Left lung (tissue), 14 donors: ENCODE measurements at places on chromosomes 12 and 14. TPM values are rescaled to one million over a fixed set of nuclear protein-coding genes. Genes with fewer than 3 reads are reported as not detected.

GRCh38 chr12:114185036-114185435 is 218.9 kb upstream of the RBM19 start:
- DNase-seq = no peak

GRCh38 chr14:31235462-31235861 is 27.9 kb upstream of the HECTD1 start:
- no peak for DNase-seq

DNA sequence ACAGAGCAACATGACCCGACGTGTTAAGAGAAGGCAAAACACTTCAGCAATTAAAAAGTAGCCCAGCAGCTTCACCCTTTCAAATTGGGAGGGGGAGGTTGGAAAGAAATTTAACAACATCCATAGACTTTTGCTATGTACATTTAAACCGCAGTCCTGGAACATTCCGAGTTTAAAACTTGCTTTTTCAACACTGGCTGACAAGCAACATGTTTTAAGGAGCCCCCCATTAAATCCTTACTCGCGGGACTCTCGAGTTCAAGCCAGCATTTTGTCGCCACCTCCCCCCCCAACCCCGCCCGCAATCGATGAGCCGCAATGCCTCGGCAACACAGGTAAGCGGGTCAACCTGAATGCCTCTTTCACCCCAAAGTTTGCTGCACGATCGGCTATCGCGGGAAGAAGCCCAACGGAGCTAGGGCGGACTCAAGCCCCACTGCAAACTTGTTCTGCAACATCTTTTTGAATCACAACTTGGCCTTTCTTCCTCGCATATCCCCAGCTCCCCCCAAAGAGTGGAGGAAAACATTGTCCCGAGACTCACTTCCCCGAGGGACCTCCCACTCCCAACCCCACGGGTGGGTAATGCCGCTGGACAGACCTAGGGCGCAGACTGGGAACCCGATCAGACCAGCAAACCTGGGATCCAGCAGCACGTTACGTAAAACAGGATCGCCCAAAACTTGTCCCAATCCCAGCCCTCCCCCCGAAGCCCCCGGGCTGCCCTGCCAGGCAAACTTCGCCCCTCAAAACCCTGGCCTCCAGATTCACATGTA is 777 bp downstream of the ZFP36L1 start:
- DNase-seq = no peak

DNA sequence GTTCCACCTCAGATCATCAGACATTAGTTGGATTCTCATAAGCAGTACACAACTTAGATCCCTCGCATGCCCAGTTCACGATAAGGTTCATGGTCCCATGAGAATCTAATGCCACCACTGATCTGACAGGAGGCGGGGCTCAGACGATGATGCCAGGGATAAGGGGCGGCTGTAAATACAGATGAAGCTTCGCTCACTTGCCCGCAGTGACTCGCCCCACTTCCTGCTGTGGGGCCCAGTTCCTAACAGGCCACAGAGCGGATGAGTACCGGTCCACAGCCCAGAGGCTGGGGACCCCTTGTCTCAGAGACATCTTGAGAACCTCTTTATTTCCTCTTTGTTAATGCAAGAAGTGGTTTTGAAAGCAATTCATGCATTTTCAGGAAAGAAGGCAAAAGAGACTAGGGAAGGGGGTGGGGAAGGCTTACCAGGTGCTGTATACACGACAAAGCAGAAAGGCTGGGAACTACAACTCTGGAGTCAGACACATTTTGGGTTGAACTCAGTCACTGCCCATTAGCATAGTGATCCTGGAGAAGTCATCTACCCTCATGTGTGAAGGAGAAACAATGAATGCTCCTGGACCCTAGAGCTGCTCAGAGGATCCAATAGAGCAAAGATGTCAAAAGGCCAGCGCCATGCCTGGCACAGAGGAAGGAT is 68.7 kb downstream of the EID3 start:
- no peak for DNase-seq

DNA sequence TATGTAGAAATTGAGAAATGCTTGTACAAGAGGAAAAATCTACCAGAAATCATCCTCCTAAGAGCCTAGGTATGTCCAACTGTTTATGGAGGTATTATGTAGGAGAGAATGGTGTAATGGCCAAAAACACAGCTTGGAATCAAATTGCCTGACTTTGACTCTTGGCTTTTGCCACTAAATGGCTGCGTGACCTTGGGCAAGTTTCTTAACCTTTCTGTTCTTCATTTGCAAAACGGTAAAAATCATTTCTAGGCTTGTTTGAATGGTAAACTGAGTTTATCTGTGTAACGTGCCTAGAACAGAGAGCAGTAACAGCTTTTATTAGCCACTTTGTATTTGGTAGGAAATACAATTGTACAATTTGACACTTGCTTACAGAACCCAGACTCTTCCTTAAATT is 4.9 kb upstream of the GRIP1 start:
- no peak for DNase-seq

DNA sequence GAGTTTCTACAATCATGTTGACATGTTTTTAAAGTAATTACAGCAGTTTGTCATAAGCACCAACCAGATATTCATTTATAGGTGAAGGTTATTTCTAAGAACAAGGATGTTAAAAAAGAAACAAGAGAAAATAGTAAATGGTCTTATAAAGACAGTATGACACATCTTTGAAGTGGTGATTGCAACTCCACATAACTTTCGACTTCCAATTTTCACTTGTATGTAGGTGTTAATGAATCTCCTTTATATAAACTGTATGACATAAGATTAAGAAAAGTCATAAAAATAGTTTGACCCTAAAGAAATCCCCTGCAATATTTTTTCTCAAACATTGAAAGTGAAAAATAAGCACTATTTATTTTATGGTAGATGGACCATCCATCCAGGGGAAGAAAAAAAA is 144.8 kb upstream of the PTPRQ start:
- no peak for DNase-seq

GRCh38 chr14:67773844-67774377 is 42.5 kb downstream of the ZFYVE26 start:
- no peak for DNase-seq

DNA sequence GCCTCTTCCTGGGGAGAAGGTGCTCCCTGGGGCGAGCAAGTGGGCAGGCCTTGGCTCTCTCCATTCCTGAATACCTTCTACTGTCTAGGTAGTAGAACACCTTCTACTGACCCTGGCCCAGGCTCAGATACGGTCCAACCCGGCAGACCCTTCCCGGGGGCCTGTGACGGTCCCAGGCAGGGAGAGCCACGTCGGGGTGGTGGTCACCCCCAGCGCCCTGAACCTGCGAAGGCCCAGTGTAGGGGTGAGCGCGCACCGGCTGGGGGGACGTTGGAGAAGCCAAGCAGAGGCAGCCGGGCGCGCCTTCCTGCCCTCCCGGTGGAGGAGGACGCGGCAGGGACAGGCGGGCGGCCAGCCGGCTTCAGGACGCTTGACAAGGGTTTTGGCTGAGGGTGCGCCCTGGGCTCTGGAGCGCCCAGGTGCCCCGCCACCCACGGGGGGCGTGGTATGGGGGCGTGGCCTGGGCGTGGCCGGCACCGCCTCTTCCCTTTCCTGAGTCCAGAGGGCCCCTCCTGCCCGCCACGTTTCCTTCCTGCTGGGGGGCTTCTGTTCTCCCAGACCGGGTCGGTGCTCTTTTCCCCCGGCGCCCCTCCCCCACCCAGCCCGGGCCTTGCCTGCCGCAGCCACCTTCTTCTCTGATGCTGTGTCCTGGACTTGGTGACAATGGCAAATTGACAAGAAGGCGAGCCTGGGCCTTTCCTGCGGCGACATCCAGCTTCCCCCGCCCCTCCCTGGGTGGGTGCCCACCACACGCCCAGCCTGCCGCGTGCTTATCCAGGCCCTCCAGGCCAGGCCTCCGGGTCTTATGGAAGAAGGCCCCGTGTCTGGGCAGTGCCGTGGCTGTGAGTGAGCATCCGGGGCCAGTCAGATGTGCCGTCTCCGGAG is 24.5 kb upstream of the PPP1R13B start:
- peak; percentile 81 for DNase-seq

DNA sequence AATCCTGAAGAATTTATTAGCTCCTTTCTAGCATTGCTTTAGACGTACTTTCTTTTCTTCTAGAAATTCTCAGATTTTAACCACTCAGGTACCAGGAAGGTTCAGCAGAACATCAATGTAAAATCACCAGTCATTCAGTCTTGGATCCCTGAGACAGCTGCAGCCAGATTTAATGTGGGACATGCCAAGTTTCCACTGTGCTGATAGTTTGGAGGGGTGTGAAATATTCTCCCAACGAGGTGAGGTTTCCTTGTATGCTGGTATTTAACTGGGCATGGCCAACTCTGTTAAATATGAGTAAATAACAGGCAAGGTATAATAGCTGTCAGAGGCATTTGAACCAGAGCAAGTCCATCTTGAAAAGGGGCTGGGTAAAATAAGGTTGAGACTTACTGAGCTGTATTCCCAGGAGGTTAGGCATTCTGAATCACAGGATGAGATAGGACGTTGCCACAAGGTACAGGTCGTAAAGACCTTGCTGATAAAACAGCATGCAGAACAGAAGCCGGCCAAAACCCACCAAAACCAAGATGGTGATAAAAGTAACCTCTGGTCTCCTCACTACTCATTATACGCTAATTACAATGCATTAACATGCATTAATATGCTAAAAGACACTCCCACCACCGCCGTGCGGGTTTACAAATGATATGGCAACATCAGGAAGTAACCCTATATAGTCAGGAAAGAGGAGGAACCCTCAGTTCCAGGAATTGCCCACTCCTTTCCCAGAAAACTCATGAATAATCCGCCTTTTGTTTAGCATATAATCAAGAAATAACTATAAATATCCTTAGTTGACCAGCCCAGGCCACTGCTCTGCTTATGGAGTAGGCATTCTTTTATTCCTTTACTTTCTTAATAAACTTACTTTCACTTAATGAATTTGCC is 75.2 kb upstream of the RASSF8 start:
- DNase-seq = no peak

DNA sequence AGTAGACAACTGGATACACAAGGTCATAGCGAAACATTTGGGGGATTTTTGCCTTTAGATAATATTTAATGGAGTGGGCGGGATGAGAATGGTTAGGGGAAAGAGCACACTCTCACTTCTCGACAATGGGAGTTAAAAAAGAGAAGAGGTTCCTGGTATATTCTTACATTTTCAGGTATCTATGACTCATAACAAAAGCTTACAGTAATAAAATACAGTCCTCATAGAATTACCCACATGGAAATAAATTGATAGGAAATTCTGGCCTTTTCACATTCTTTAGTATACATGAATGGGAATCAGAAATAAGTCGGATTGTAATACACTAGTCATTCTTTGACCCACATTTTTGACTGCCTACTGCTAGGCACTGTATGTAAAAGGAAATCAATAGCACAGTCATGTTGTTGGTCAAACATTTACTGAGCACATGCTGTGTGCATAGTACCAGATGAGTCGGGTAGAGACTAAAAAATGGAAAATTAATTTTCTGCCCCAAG is 8.2 kb upstream of the CRADD start:
- DNase-seq = no peak

GRCh38 chr14:51847489-51847796 is 13.0 kb upstream of the GNG2 start:
- no peak for DNase-seq

- DNase-seq = no peak
Observed at GRCh38 chr14:75379246-75379929, 48.4 kb upstream of the JDP2 start.

- DNase-seq = no peak
Observed at GRCh38 chr14:92832137-92832700, 38.1 kb downstream of the GOLGA5 start.

DNA sequence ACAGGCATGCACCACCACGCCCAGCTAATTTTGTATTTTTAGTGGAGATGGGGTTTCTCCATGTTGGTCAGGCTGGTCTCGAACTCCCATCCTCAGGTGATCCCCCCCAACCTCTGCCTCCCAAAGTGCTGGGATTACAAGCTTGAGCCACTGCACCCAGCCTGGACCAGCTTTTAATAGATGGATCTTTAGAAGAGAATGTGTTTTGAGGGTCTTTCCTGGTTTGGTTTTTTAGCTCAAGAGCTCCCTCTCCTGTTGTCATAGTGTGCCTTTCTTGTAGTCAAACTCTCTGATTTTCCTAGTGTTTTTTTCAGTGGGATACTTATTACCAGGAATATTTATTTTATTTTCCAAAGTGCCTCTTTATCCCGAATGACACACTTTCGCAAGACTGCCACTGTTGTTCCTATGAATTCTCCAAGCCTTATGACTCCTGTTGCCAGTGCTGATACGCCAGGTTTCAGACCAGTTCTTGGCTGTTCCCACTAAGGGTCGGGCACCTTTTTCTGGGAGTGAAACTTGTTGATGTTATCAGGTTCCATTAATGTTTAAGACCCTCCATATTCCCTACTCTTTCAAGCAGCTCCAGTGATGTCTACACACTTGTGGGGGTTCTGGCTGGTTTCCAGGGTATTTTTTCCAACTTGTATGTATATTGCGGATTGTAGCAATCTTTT is 31.5 kb upstream of the LIMA1 start:
- DNase-seq = peak; percentile 67

- no peak for DNase-seq
Observed at GRCh38 chr12:128313931-128314330, 47.0 kb downstream of the TMEM132C start.

DNA sequence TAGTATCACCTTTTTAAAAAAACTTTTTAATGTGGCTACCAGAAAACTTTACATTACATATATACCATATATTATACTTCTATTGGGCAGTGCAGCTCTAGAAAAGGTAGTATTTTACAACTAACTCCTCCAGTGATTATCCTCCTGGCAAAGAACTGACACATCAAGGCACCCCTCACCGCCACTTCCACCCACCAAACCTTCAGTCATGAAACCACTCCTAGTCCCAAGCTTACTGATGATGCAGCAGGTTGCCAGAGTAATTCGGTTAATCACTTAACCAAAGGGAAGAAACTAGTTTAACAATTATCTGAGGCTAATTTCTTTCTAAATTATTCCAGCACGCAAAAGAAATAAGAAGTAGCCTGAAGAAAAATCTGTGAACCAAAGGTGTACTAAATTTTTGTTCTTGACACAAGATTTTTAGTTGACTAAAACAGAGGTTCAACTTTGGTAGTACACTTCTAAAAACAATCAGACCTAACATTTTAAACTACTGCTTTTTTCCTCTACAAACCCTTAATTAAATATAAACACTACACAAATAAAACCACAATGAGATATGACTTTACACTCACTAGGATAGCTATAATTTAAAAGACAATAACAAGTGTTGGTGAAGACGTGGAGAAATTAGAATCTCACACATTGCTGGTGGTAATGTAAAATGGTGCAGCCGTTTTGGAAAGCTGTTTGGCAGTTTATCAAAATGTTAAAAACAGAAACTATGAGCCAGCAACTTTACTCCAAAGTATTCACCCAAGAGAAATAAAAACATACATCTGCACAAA is 16.7 kb downstream of the SPPL3 start:
- no peak for DNase-seq

GRCh38 chr14:68814238-68814538 is 21.3 kb upstream of the ZFP36L1 start:
- DNase-seq = no peak

- no peak for DNase-seq
Observed at GRCh38 chr14:34488528-34488927, 26.5 kb upstream of the SPTSSA start.

TEAD4 gene
- 17.7 TPM for polyA plus RNA-seq

RD3L gene
- 0.20 TPM for polyA plus RNA-seq

KCNMB4 gene
- polyA plus RNA-seq = 21.2 TPM

GPD1 gene
- 0.54 TPM for polyA plus RNA-seq

BEGAIN gene
- 3.6 TPM for polyA plus RNA-seq

DAO gene
- not detected for polyA plus RNA-seq

DDHD1 gene
- 22.2 TPM for polyA plus RNA-seq

DBX2 gene
- not detected for polyA plus RNA-seq

VWF gene
- 159 TPM for polyA plus RNA-seq

LRRC10 gene
- not detected for polyA plus RNA-seq

CLEC4D gene
- polyA plus RNA-seq = 0.30 TPM
